ENCODE measurements at places on chromosomes 13 and 19.
A peak's percentile ranks its signal among the peaks of the same experiment; 100 is the strongest.

- DNase-seq: no peak
Observed at GRCh38 chr19:30932854-30933253, 416.4 kb downstream of the TSHZ3 start.

DNA sequence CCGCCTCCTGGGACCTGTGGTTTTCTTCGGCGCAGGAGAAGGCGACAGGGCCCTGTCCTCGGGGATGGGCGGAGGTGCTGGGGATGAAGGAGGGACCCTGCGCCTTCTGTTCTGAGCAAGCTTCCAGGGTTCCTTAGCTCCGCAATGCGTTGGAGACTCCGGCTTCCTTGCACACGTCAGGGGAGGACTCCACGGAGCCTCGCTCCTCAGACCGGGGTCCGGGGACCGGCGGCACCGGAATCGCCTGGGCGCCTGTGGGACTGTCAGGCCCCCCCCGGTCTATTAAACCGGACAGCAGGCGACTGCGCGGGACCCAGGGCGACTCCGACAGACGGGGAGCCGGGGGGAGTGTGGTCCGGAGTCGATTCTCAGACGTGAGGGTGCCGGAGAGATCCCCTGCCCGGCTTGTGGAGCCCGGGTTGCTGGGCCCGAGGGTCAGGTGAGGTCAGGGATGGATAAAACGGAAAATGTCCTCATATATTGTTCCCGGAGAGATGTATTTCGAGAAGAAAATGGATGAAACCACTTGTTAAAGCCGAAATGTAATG is 227.4 kb downstream of the TEX29 start:
- DNase-seq: no peak

DNA sequence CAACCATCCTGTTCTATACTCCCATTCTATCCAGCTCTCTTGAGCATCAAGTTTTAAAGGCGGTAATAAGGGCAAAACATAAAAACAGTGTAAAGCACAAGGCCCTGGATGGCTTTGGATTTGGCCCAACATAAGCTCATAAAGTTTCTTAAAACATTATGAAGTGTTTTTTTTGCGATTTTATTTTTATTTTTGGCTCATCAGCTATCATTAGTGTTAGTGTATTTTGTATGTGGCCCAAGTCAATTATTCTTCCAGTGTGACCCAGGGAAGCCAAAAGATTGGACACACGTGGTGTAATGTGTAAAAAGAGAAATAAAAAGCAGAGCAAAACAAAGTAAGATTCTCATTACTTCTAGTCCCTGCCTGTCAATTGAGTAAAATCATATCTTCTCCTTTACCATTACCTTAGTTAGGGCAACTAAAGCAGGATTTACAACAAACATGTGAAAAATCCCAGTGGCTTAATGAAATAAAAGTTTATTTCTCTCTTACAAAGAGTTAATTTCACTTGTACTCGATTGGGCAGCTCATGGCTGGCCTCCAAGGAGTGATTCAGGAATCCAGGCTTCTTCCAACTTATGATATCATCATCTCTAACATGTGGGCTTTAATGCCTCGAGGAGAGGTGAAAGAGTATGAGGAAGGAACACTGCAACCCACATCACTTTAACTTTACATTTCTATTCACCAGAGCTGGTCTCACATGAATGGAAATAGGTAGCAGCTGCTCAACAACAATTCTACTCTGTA is 725.2 kb upstream of the SLITRK1 start:
- no peak for DNase-seq

GRCh38 chr13:25762281-25762680 is 289.5 kb downstream of the SHISA2 start:
- DNase-seq: no peak

DNA sequence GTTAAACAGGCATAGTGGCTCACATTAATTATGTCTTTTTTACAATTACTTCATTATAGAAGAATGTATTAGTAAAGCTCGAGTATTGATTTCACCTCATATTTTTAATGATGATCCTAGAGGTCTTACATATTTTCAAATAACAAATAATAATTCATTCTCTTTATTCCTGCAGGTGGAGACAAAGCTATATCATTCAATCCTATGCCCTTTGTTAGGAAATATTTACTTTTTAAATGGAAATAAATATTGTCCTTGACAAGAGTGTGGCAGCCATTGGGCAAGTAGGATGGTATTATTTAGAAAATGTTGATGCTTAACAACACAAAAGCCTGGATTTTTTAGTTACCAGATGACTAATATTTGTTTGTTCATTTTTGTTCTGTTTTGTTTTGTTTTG is 127.6 kb downstream of the COG6 start:
- no peak for DNase-seq

DNA sequence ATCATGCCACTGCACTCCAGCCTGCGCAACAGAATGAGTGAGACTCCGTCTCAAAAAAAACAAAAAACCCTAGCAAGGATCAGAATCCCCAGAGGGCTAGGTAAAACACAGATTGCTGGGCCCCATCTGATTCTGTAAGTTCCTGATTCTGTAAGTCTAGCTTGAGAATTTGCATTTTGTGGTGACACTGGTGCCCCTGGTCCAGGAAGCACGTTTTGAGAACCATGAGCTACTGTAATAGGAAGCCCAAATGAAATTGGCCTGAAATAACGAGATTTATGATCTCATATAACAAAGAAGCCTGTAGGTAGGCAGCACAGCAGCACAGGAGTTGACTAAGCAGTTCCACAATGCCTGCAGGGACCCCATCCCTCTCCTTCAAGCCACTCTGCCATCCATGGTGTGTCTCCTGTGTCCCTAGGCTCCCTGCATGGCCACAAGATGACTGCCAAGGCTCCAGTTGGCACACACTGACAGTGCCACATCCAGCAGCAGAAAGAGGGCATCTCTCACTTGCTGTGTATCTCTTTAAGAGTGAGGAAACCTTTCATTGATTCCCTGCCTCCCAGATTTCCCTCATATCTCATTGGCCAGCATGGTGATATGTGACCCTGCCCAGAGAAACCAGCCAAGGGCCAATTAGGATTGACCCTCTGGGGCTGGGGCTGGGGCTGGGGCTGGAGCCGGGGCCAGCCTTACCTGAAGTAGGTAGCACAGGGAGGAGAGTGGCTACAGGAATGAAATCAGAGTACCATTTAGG is 21.7 kb downstream of the SIPA1L3 start:
- DNase-seq: no peak

GRCh38 chr13:76516586-76516985 is 369.6 kb downstream of the KCTD12 start:
- DNase-seq: no peak

- no peak for DNase-seq
Observed at GRCh38 chr13:81917810-81918209, 1576.9 kb upstream of the SPRY2 start.

DNA sequence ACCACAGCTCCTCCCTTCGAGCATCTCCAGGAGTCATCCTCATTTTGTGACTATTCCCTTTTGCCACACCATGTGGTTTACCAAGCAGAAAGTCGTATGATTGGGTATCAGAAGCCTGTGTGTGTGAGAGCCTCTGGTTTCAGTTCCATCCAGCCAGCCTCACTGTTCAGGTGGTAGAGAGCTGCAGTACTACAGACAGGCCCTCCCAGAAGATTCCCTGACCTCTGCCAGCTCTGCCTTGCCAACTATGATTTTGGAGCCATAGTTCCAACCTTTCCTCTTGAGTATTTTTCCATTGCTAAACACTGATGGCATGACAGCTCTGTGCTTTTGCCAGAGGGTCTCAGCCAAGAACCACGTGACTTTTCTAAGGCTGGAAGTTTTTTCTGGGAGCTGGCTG is 82.5 kb downstream of the DHRS12 start:
- no peak for DNase-seq

- peak; percentile 52 for DNase-seq
Observed at GRCh38 chr19:4172861-4173473, 9.4 kb downstream of the SIRT6 start.

GRCh38 chr19:40274585-40275544 is 10.3 kb downstream of the AKT2 start:
- no peak for DNase-seq

DNA sequence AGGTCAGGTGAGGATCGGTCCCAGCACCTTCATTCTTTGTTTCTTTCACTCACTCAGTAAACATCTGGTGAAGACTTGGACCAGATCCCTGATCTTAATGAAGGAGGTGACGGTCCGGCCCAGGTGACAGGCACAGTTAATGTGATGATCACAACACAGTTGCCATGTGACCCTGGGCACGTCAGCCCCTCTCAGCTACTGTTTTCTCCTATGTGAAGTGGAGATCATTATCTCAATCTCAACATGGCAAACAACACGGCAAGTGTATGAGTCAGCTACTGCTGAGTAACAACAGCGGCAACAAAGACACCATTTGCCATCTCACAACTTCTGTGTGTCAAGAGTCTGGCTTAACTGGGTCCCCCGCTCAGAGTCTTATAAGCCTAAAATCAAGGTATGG is 74.6 kb downstream of the GNG7 start:
- DNase-seq: no peak

DNA sequence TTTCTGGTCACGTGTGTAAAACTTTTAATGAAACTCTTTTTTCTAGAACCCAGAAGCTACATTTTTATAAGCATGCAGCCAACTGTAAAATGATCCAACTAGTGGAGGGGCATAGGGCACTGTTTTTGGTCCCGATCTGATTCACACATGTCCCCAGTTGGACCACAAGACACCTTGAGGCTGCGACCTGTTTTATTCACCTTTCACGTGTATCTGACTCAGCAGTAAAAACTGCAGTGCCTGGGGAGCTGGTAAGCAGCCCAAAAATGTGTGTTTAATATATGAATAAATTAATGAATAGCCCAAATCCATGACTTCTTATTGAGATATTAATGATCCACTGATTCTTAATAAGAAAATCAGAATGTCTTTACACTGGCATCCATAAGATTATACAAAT is 140.4 kb downstream of the COL4A1 start:
- DNase-seq: no peak

GRCh38 chr19:36775768-36776167 is 3.2 kb upstream of the ZNF850 start:
- DNase-seq: no peak

GRCh38 chr13:47117268-47117667 is 220.4 kb upstream of the HTR2A start:
- DNase-seq: no peak

DNA sequence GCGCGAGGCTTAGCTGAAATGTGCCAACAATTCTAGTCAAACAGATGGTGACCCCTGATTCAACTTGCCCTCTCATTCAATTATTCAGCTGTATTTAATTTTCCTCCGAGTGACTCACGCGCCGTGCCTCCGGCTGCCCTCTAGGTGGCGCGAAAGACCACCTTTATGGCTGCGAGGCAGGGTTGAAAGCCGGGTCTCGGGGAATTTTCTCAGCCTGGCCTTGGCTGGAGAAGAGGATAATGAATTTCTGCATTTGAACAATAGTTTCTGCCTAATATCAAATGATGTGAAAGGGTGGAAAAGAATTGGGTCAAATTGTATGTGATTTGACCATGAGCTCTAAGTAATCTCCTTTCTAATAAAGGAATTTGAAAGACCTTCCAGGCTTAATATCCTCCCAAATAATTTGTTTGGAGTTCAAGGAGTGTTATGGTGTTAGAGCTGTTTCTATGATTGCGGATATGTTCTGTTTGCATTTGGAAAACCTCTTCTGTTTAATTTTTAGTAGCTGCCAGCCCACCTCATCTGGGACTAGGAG is 310.9 kb downstream of the ZNF536 start:
- peak; percentile 84 for DNase-seq

DNA sequence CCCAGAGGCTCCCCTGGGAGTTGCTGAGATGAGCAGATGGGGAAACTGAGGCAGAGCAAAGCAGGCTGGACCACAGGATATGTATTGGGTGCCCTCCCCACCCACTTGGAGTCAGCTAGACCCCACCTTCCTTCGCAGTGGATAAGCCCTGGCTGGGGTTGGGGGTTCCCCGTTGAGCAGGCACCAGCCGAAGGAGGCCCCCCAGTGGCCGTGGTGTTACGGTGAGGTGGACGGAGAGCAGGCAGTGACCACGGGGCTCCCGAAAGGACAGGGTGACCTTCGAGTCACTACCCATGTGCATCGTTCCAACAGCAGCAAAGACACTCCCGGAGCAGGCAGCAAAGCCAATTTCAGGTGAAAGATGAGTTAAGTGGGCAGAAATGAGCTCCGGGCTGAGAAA is 62.4 kb upstream of the ADGRE5 start:
- no peak for DNase-seq

GRCh38 chr19:37243206-37243632 is 25.2 kb downstream of the ZNF383 start:
- no peak for DNase-seq

GRCh38 chr19:3660493-3661219 is 34.1 kb upstream of the CACTIN start:
- DNase-seq: no peak

DNA sequence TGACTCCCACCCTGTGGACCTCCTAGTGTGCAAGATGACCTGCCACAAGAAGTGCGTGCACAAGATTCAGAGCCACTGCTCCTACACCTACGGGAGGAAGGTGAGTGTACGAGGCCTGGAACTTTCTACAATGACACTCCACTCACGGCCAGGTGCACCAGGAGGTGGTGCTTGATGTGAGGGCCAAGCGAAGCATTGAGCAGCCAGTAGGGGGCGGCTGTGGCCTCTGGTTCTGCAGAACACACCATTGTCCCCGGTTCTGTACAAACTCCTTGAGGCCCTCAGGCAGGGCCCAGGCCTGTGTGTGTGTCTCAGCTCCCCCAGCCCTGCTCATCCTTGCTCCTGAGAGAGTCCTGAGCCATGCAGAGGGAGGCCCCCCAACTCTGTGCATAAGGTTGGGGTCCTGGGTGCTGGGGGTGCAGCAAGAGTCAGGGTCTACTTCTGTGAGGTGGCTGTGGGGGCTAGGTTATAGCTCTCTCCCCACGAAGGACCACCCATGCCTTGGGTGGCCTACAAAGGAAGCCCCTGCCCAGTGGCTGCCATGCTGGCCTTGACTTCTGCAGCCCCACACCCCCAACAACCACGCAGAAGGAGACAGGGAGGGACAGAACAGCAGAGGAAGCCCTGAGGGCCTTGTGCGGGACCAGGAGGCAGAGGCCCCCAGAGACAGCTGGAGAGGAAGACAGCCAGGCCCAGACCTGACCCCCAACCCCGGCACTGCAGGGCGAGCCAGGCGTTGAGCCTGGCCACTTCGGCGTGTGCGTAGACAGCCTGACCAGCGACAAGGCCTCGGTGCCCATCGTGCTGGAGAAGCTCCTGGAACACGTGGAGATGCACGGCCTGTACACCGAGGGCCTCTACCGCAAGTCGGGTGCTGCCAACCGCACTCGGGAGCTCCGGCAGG is 9.7 kb upstream of the USE1 start:
- DNase-seq: peak; percentile 68

DNA sequence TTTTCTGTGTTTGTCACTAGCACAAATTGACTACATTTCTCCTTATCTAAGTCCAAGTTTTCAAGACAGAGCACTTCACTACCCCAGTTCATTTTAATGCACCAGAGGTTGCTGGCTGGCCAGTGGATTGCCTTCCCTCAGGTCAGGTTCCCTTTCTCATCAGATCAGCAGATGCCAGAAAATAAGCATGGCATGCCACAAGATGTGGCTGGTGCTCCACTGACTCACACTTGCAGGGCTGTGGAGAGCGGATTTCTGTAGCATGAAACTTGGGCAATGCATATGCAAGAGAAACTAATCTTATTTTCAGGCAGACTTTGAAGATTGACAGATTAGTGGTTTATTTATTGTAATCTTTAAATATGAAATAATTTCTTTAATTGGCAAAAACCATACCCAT is 79.5 kb downstream of the RUBCNL start:
- DNase-seq: no peak

GRCh38 chr13:66984241-66984640 is 245.9 kb downstream of the PCDH9 start:
- no peak for DNase-seq

Data from BE2C (cell line).